Activated T-helper 1 cell treated with anti-CD3 and anti-CD28 coated beads, Interleukin-2, amount 50 U/mL, for 16 hours (primary cell): ENCODE measurements at places on chromosomes 12 and 14.

DNA sequence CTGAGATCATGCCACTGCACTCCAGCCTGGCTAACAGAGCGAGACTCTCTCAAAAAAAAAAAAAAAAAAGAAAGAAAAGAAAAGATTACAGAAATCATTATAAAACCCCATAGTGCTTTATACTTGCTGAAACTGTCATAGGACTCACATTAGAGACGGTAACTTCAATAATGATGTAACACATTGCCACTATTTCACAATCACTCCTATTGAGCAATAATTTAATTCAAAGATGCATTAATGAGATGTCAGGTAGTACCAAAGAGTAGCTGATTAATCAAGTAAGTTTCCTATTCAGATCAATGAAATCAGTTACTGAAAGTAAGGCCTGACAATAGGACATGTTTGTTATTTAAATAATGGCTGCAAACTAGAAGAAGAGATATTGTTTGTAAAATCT lies 751.5 kb upstream of the ALG10B start:
- DNase-seq = no peak

- DNase-seq = no peak
Observed at GRCh38 chr12:77497647-77498046, 333.0 kb upstream of the NAV3 start.

GRCh38 chr14:51323492-51323891 lies 83.4 kb downstream of the TMX1 start:
- no peak for DNase-seq

DNA sequence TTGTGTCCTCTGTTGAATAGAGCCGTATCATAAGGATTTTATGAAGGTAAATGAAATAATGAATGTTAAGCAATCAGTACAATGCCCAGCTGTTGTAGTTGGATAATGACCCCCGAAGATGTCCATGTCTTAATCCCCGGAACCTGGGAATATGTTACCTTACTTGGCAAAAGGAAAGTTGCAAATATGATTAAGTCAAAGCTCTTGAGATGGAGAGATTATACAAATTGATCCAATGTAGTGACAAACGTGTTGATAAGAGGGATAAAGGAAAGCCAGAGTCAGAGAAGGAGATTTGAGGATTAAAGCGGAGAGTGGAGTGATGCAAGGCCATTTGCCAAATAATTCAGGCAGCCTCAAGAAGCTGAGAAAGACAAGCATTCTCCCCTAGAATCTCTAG lies 19.2 kb upstream of the MGAT4C start:
- DNase-seq = no peak

DNA sequence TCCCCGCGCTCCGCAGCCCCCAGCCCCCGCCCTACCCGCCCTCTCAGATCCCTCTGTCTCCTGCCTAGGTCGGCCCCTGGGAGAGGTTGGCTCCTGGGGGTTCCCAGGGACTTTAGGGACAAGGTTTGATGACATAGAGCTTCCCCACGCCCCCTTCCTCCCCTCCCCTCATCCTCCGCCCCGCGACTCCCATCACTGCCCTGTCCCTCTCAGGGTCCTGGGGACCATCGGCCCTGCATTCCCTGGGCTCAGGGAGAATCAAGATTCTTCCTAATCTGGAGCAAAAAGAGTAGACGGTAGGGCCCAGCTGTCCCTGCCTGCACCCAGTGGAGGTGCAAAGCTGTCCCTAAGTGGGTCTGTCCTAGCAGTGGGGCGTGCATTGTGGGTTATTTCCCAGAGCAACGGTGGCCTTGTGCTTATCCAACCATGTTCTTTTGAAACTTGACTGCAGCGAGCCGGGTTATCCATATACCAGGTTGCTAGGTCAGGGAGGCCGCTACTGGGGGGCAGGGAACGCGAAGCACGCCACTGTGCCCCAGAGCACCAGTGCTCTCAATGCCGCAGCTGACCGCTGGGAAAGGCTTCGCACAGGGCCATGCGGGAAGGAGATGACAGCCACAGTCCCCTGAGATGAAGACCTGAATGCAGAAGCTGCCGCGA lies 124.4 kb upstream of the PRMT8 start:
- DNase-seq = no peak

- DNase-seq = no peak
Observed at GRCh38 chr12:59780605-59781135, 184.8 kb downstream of the SLC16A7 start.

- DNase-seq = no peak
Observed at GRCh38 chr12:111314953-111315539, 53.8 kb downstream of the PHETA1 start.

GRCh38 chr12:49288412-49288853 lies 6.5 kb upstream of the PRPH start:
- peak; percentile 39 for DNase-seq

DNA sequence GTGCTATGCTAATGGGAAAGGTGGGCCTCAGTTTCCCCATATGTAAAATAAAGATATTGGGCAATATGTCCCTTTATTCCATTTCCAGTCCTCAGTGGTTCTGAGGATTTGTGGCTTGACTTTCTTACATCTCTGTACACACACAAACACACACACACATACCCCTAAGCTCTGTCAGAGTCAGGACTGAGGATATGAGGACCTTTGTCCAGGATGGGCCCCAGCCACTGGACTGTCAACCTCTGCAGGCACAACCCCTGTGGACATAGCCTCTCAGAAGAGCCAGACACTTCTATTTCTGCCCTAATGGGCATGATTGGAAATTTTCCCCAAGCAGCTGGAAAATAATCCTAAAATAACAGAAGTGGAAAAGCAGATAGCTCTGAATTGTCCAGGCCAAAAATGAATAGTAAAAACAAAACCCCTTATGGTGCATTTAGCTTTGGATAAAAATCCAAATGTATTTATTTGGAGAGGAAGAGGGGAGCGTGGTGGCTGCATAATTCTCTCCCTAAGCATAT lies 50.2 kb downstream of the RIN3 start:
- no peak for DNase-seq

- DNase-seq = no peak
Observed at GRCh38 chr14:84961637-84962036, 568.3 kb upstream of the FLRT2 start.

GRCh38 chr14:83870546-83871270 lies 1659.2 kb upstream of the FLRT2 start:
- DNase-seq = no peak

DNA sequence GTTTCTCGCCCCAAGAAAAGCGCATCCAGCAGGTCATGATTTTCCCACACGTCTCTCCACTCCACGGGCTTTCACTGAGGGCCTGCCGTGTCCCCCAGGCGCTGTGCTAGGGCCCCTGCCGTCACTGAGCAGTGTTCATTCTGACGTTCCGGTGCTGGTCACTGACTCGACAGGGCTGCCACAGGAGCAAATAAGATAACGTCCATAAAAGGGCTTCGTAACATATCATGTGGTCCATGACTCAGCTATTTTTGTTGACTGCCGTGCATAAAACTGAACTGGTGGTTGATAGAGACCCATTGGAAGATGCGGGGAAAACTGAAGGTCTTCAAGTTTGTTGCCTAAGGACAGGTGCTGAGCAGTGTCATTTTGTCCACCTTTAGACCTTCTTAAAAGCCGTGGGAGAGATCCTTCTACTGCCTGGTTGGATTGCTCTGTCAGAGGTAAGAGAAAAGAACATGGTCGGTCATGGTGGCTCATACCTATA lies 46.3 kb downstream of the ADGRD1 start:
- DNase-seq = no peak

DNA sequence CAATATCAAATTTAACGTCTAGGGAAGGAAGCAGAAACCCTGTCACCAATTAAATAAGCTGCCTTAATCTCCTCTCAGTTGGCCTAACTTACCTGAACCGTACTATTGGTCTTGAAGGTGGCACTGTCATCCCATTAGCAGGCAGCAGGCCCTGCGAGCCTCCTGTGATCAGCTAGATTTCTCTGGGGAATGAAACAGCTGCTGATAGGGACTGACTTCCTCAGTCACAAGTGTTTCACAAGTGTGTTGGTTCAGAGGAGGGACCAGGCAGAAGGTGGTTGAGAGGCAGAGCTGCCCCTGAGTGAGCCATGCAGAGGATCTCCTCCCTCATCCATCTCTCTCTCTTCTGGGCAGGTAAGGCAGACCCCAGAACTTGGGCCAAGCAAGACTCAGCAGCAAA lies 166.8 kb downstream of the DAD1 start:
- no peak for DNase-seq

DNA sequence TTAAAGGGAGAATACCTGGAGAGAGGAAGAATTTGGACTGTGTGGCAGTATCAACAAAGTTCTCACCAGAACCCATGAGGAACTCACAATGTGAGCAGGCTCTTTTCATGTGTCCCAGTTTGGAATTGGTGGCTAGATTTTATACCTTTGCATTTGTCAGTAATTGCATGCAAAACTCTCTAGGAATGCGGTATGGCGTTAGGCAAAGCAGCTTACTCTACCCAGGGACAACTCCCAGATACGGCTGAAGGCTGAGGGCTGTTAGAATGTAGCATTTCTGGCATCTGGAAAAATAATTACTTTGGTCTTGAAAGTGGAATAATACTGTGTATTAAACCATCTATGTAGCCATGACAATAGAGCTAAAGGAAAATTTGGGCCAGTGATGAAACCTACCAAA lies 635.5 kb downstream of the SLC16A7 start:
- DNase-seq = no peak

- no peak for DNase-seq
Observed at GRCh38 chr14:89466944-89467343, 49.9 kb upstream of the FOXN3 start.

GRCh38 chr12:65123435-65124063 lies 2.4 kb upstream of the WIF1 start:
- no peak for DNase-seq

- DNase-seq = no peak
Observed at GRCh38 chr14:37655418-37655817, 60.0 kb downstream of the TTC6 start.

- DNase-seq = peak; percentile 28
Observed at GRCh38 chr12:1796515-1797010, 23.8 kb upstream of the LRTM2 start.

DNA sequence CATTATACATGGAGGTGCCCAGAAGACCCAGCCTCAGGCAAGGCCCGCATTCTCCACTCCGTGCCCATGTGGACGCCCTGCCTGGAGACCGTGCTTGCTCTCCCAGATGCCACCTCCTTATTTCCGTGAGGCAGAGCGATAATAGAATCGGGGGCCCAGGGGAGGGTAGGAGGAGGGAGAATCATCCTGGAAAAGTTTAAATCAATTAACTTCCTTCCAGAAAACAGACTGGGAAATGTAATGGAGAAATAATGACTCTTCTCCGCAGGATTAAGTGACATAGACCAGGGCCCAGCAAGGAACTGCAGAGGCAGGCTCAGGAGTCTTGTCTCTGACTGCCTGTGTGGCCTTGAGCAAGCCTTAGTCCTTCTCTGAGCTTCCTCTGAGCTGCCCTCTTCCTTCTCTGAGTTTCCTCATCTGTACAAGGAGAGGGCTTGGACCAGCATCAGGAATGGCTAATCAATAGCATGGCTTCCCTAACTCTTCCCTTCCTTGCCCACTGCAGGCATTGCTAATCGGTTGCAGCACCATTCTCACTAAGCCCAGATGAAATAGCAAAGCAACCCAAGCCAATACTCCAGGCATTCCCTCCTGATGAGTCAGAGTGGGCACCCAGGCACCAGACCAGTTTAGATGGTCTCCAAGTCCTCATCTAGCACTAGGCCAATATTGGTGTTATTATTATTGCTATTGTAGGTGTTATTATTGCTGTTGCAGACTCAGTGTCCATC lies 11.3 kb upstream of the FAM222A start:
- no peak for DNase-seq
